ENCODE measurements at places on chromosomes 6 and 20. TPM values are rescaled to one million over a fixed set of nuclear protein-coding genes. Genes with fewer than 3 reads are reported as not detected.

DNA sequence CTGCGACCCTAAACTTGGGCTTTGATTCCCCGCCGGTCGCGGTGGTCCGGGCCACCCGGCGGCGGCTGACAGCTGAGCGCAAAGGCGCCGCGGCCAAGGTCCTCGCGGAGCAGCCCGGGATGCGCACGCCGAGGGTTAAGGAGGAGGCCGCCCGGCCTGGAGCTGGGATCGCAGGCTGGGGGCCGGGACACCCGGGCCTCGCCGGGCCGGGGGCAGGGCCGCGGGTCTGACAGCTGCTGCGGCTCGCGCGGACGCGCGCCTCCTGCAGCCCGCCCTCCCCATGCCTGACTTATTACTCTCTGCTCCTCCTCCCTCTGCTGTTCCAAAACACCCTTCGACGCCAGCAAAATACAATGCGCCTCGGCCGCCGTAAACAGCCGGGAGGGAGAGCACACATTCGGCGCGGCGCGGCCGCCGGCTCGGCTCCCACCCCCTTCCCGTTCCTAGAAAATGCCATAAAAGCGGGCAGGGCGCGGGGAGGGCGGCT lies 746 bp downstream of the BACH2 start:
- peak; percentile 64 for DNase-seq

DNA sequence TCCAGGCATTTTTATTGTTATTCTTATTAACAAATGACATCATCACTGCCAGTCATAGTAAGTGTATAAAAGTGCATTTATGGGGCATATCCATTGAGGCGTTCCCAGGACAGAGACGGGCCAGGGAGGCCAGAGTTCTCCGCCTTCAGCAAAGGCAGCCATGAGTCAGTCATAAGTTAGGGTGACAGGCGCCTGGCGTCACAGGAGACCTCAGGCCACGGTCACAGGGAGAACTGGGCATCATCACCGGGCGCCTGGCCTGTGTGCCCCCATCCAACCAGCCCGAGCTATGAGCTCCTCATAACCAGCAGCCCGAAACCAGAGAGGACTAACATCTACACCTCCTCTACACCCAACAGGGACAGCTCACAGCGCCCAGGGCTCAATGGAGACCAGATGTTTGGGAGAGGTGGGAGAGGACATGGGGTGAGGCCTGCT lies 259.2 kb downstream of the DLL1 start:
- no peak for DNase-seq

DNA sequence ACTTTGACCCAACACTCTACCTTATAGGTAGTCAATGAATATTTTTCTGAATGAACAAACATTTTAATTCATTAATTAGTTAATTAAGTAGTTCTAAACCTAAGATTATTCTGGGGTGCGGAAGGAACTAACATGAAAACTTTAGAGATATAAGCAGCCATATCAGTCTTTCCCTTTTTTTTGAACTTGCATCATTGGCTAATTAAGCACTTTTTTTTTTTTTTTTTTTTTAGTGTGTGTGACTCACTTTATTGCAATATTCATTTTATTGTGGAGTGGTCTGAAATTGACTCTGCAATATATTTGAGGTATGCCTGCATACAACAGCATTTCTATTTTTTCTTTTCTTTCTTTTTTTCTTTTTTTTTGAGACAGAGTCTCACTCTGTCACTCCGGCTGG lies 21.8 kb upstream of the AMD1 start:
- no peak for DNase-seq

DNA sequence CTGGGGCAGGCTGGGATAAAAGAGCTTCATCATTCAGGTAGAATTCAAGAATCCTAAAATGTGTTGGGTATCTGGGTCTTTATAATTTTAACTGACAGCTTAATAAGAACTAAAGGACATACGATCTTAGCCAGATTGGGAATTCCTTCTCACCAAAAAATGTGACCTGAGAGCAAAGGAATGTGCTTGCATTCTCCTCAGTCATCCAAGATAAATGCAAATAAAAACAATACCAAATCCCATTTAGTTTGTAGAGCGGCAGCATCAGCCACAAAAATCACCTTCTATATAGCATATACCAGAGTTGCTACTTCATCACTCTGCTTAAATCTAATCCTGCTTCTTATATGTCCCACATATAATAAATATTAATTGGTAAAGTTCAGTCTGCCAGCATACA lies 16.9 kb downstream of the USP49 start:
- DNase-seq = no peak

DNA sequence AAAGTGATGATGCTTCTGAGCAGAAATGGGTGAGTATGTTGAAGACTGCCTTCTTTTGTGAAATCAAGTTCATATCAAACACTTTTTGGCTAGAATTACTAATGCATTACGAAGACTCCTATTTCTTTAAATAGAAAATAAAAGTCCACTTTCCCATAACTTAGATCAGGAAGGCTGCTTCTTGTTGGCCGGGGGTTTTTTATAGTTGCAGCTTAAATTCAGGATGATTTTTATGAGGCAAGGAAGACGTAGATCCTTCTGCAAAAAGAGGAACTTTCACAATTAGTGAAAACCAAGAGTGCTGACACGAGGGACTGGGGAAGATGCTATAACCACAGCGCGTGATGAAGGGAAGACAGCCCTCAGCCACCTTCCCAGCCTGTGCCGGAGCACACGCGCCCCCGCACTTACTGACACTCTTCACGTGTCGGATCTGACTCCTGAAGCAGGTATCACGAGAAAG lies 206.1 kb upstream of the PRDM1 start:
- DNase-seq = no peak

DNA sequence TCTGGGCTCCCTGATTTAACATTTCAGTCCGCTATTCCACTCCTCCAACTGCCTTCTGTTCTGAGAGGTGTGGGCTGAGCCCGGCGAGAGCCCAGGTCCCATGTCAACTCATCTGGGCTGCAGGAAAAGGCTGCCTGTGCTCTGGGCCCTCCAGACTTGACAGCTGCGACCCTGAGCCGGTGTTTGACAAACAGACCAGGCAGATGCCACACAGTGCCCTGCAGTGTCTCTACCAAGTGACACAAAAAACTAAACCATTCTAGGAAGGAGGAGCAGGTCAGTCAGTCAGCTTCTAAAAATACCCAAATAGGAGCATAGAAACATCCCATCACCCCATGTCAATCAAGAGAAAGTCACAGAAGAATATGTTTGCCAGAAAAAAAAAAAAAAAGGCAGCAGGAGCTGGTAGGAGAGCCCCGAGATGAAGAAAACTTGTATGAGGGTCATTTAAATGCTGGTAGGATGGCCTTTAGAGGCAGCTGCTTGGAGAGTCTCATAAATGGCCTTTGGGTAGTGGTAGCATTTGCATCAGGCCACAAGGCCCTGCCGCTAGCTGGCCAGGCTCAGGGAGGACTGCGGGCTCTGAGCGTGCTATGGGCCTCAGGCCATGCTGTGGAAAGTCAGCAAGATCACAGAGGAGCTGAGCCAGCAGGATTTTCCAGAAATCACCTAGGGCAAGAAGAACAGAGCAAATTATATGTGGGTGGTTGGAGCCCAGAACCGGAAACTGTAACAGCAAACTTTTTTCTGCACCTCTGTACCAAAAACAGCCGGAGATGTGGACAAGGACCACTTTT lies 36.6 kb upstream of the GFOD1 start:
- no peak for DNase-seq

DNA sequence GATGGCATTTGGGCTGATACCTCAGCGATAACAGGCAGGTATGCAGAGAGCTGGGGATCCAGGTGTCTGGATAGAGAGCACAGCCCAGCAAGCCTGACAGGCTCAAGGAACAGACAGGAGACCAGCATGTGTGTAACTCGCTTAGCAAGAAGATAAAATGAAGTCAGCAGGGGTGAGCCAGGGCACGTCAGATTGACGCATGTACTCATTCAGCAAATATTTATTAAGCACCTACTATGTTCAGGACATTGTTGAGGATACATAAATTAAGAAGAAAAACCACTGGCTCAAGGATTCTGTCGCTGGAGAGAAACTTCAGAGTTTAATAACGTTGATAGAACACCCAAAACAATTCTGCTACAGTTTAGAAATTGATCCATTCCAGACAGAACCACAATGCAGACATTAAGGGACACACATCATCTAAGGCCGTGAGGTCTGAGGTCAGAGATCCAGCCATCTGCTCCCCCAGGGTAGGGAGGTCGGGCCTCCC lies 1.0 kb upstream of the DUSP22 start:
- DNase-seq = no peak

DNA sequence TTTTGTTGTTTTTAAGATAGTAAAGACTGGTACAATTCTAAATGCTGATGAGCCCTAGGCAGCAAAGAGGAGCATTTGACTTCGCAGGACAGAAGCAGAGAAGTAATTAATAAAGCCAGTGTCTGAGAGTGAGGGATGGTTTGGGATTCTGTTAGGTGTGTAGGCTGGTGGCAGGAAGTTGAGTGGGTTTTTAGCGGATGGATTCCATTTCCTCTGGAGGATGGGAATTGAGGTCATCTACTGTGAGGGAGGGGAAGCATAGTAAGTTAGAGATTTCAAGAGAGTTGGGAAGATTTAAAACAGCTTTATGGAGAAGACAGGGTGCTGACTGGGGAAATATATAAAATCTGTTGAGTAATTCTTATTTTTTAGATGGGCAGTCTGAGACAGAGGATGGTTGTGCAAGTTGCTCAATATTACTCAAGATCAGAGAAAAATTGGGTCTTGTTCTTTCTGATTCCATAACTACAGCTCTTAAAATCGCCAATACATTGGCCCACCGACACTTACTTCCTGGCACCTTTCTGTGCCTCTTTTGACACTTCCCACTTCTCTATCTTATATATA lies 48.8 kb downstream of the PRL start:
- DNase-seq = peak; percentile 47

DNA sequence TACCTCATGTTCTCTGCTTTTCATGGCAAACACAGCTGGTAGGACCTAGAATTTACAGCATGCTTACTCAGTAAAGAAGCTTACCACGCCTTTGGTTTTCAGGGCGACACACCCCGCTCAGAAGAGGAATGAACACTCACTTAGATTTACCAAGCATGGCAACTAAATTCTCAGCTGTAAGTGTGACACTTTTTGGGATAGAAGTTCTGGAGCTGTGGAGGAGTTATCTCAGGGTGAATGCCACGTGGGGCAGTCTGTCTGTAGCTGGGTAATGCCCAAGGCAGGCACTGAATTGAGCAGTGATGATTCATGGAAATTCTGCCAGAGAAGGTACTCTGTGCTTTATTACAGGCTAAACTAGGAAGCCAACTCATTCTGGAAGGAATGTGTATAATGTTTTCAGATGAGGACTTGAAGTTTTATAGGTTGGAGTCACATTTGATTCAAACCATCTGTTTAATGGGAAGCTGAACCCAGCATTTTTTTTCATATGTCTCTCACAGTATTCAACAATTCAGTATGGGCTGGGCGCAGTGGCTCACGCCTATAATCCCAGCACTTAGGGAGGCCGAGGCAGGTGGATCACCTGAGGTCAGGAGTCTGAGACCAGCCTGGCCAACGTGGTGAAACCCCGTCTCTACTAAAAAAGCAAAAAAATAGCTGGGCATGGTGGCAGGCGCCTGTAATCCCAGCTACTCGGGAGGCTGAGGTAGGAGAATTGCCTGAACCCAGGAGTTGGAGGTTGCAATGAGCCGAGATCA lies 3.5 kb upstream of the PRIM2 start:
- DNase-seq = peak; percentile 46

Gene TFAP2D
- not detected for total RNA-seq

Gene NR2E1
- total RNA-seq = not detected

Gene DACT2
- not detected for total RNA-seq

Gene PSMB9
- total RNA-seq = 24.8 TPM
